ENCODE measurements at places on chromosomes 7 and 10.
A peak's percentile ranks its signal among the peaks of the same experiment; 100 is the strongest.

- no peak for DNase-seq
Measured at GRCh38 chr7:78368771-78369170, 570.2 kb downstream of the PHTF2 start.

DNA sequence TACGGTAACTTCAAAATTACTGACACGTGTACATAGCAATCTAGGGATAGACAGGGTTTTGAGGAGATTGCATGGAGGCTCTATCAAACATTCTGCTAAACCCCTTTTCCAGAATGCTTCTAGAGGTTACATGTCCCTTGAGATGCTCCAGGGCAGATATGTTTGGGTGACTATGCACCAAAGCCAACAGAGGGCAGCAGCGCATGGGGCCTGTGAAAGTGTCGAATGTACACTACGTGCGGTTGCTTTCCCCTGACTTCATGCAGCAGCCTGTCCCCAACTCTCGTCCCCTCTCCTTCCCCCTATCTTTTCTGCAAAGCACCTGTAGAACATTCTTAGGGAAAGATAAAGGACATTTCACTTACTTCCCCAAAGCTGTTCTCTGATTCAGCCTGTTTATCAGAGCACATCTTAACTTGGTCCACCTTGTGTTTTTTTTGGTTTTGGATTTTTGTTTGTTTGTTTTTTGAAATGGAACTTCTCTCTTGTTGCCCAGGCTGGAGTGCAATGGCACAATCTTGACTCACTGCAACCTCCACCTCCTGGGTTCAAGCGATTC lies 90.2 kb downstream of the UBE3C start:
- peak; percentile 22 for DNase-seq

GRCh38 chr10:103102195-103102594 lies 90.9 kb downstream of the NT5C2 start:
- no peak for DNase-seq

GRCh38 chr7:144713850-144714249 lies 122.0 kb downstream of the TPK1 start:
- DNase-seq: no peak

DNA sequence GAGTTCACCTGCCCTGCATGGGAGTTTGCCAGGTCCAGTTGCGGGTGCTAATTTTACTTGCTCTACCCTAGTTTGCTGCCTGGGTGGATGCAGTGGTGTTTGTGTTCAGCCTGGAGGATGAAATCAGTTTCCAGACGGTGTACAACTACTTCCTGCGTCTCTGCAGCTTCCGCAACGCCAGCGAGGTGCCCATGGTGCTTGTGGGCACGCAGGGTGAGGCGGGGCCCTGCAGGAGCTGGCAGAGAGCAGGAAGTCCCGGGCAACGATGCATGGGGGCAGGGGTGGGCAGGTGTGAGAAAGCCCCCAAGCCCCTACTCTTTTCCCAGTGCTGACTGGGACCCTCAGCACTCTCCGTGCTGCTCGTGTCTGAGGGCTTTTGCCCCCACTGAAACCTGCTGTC lies 31.3 kb downstream of the AGAP3 start:
- no peak for DNase-seq

- DNase-seq: no peak
Measured at GRCh38 chr10:69662901-69663300, 32.9 kb downstream of the FAM241B start.

DNA sequence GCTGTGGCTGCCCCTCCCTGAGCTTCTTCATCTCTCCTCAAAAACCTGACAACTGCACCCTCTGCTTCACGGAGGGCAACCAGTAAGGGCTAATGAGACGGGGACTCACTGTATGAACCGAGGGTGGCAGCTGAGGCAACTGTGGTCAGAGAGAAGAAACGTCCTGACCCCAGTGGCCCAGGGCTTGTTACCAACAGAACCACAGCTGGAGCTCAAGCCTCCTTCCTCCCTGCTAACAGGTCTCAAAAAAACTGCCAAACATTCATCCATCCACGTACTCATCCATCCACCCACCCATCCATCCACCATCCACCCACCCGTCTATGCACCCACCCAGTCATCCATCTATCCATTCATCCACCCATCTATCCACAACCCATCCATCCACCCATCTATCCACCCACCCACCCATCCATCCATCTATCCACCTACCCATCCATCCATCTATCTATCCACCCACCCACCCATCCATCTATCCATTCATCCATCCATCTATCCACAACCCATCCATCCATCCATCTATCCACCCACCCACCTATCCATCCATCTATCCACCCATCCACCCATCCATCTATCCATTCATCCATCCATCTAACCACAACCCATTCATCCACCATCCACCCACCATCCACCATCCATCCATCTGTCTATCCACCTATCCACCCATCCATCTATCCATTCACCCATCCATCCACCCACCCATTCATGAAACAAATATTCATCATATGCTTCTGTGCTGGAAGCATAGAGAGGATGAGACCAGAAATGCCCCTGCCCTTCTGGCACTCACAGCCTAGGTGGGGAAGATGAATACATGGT lies 111.7 kb downstream of the PDGFA start:
- DNase-seq: no peak

- DNase-seq: no peak
Measured at GRCh38 chr10:69499726-69500689, 48.7 kb downstream of the TSPAN15 start.

- no peak for DNase-seq
Measured at GRCh38 chr7:91940171-91940570, 491 bp upstream of the AKAP9 start.

GRCh38 chr10:46311501-46311951 lies 24.7 kb downstream of the ANTXRL start:
- DNase-seq: no peak

DNA sequence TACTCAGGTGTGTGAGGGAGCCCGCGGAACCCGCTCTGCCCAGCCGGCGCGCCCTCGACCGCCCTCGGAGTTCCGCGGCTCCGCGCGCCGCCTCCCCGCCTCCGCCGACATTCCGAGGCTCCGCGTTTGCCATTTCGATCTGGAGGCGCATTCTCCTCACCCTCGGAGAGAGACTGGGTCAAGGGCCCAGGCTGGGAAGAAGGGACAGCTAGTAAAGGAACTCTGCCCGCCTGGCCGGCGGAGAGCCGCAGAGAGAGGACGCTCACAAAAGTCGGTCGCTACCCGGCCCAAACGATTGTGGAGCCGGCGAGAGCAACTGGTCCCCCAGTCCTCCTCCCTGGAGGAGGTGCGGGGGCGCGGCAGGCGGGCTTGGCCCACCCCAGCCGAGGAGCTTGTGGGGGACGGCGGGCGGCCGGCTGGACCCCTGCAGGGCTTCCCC lies 74.5 kb upstream of the LEP start:
- no peak for DNase-seq

- no peak for DNase-seq
Measured at GRCh38 chr7:75928568-75928914, 13.6 kb downstream of the POR start.

DNA sequence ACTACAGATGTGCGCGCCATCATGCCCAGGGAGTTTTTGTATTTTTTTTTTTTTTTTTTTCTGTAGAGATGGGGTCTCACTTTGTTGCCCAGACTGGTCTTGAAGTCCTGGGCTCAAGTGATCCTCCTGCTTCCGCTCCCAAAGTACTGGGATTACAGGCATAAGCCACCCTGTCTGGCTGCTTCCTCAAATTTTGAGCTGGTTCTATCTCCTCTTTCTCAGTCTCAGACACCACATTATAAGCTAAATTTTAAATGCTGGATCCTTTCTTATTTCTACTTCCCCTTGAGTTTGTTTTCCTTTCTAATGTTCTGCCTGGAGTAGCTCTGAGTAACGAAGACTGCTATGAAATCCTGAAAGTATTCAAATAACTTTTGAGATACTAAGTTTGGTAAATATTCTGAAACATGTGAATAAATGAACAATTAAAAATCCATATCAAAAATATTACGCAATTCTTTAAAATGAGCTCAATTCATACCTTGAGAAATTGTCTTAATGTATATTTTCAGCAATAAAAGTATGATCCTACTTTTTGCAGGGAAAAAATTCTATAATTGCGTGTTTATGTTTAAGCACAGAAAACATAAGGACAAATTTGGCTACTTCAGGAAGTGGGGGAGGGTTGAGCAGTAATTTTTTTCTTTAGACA lies 15.0 kb downstream of the TCAF1 start:
- no peak for DNase-seq

GRCh38 chr7:21923658-21924057 lies 22.0 kb downstream of the CDCA7L start:
- no peak for DNase-seq

DNA sequence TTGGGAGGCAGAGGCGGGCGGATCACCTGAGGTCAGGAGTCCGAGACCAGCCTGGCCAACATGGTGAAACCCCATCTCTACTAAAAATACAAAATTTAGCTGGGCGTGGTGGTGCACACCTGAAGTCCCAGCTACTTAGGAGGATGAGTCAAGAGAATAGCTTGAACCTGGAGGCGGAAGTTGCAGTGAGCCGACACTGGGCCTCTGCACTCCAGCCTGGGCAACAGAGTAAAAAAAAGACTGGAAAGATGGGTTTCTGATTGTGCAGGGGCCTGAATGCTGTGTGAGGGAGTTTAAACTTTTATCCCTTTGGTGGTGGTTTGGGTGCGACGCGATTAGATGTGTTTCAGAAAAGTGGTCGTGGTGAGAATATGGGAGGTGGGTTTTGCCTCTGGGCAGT lies 1.8 kb downstream of the CHST12 start:
- no peak for DNase-seq

- DNase-seq: no peak
Measured at GRCh38 chr7:24972166-24972477, 7.9 kb downstream of the OSBPL3 start.

- DNase-seq: no peak
Measured at GRCh38 chr10:118542745-118543144, 52.7 kb downstream of the PRLHR start.

- DNase-seq: no peak
Measured at GRCh38 chr10:81065474-81065873, 527.8 kb downstream of the SH2D4B start.

DNA sequence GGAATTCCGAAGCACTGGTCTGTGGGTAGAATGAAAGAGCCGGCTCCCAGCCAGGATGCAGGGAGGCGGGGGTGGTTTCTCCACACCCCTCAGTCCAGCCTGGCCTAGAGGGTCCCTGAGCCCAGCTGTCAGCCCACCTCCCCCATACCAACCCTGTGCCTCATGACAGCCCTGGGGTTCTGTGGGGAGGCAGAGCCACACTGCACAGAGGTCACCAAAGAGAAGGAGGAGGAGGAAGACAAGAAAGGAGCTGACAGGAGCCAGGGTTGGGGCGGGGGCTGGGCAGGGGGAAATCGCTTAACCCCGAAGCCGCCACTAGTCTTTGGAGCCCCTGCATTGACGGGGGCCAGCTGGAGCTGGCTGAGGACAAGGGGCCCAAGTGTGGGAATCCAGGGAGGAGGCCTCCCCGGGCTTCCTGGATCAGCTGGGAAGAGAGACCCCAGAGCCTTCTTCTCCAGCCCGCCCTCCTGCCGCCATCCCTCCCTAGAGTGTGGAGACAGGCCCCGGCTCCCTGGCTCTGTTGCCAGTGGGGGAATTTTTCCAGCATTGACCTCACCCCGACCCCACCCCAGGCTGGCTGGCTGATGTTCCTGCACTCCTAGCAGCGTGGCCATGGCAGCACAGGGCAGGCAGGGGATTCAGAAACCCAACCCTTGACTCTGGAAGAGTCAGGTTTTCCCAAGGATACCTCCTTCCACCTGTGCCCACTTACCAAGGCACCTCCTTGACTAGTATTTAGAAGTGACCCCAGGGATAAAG lies 32.5 kb downstream of the KAZALD1 start:
- no peak for DNase-seq

DNA sequence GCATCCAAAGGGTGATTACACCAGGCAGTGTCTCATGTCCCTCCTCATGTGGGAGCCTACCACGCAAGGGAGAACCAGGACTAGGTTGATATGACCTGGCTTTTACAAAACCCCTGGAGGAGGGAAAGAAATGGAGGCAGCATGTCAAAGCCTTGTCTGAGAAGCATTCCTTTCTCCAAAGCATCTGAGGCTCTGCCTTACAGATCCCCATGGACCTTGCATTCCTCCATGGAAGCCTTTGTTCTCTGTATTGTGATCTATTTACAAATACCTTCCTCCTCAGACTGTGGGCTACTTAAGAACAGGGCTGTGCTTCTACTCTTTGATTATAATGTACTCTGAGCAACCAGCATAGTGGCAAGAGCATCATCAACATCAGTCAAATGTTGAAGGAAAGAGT lies 197.0 kb downstream of the PLXNA4 start:
- DNase-seq: no peak

DNA sequence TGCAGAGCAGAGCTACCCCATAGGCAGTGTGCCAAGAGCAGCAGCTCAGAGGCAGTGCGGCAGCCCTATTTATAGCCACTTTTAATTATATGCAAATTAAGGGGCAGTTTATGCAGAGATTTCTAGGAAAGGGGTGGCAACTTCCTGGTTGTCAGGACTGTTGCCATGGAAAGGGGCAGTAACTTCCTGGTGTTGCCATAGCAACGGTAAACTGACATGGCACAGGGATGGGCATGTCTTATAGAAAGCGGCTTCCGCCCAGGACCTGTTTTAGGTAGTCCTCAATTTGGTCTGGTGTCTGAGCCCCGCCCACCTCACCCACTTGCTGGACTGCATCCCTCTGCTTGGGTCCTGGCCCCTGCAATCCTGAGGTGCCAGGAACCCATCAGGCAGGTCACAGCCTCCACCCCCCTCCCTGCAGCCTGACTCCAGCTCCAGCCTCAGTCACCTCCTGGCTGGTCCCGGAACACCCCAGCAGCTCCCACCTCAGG lies 115.8 kb downstream of the TMEM130 start:
- no peak for DNase-seq

DNA sequence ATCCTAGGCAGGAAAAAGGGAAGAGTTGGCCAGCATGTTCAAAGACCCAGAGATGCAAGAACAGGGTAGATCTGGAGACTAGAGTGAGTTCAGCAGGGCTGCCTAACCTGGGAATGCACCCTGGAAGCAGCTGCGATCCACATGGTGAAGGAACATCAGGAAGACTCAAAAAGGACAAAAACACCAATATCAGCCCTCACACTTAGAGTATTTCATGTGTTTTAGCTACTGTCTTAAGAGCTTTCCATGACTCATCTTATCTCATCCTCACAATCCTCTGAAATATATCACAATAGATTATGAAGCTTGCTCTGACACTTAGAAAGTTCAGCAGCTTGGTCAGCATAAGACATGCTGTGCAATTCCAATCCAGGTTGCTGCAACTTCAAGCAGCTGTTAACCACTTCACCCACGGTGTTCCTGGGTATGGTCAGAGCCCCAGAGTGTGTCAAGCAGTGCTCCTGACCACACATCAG lies 380.9 kb downstream of the PARD3 start:
- no peak for DNase-seq

GRCh38 chr10:62744136-62744535 lies 60.4 kb upstream of the ADO start:
- no peak for DNase-seq

GRCh38 chr10:62924344-62924748 lies 108.2 kb upstream of the EGR2 start:
- DNase-seq: peak; percentile 60

GRCh38 chr7:91894781-91895480 lies 14.4 kb upstream of the MTERF1 start:
- no peak for DNase-seq

DNA sequence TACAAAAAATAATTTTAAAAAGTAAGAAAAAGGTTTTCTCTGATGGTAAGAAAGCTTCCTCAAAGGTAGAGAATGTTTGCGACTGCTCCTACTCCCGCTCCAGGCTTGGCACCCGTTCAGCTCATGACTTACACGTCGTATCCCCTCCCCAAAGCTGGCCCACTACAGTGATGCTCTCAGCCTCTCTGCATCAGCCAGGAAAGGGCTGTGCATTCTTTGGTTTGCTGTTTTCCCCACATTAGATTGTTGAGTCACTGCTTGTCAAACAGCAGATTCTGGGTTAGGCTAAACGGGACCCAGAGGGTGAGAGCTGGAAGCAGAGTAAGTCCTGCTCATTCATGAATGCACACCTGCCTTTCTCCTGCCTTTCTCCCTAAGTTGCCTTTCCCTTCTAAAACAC lies 54.7 kb upstream of the NMT2 start:
- no peak for DNase-seq
